ENCODE measurements at places on chromosomes 6 and 20.

- peak; percentile 20 for DNase-seq
Observed at GRCh38 chr20:36773107-36773596, 411 bp downstream of the DSN1 start.

DNA sequence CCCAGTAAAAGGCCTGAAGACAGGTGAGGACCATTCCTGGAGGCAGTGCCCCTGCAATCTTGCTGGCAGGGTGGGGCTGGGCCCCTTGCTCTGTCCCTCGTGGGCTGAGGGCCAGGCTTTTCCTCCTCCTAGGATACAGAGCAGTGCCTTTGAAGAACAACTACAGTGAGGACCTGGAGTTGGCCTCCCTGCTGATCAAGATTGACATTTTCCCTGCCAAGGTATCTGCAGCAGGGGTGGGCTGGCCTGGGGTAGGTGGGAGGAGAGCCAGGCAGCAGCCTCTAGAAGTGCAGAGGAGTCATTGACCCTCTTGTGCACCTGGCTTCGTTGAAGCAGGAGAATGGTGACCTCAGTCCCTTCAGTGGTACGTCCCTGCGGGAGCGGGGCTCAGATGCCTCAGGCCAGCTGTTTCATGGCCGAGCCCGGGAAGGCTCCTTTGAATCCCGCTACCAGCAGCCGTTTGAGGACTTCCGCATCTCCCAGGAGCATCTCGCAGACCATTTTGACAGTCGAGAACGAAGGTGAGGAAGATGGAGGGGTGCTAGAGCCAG lies 36.5 kb downstream of the PLCG1 start:
- no peak for DNase-seq

GRCh38 chr6:38273325-38273724 lies 366.4 kb downstream of the BTBD9 start:
- peak; percentile 90 for DNase-seq

DNA sequence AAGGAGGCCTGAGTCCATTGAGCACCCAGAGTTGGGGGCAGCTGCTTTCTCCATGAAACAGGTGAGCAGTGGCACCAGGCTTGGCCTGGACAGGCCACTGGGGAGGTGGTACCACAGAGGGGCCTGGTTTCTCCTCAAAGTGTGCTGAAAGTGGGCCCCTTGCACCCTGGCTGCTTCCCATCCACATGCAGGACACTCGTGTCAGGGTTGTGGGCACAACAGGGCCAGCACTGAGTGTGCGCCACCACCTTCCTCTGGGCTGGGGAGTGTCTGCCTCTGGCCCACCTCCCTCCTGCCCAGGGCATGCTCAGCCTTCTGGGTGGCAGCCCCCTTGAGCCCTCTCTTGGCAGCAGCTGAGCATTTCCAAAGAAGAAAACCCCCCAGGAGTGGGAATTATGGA lies 5.2 kb upstream of the SLC22A1 start:
- DNase-seq, result no peak

DNA sequence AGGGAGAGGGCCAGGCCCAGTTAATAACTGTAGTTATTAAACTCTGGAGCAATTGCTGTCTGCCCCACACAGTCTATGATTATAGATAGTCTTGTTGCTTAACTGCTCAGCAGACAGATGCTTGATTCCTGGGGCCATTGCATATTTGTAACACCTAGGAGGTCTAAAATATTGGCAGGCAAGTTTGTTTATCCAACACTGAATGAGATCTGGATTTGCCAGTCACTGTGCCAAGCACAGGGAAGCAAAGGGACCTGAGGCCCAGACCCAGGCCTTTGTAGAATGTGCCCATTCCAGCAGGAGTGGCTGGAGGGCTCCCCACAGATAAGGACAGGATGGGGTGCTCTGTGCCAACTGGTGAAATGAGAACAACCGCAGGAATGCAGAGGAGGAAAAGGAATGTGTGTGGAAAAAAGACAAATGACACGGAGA lies 17.6 kb upstream of the ENTPD6 start:
- peak; percentile 96 for DNase-seq

GRCh38 chr6:150418827-150419594 lies 50.2 kb downstream of the IYD start:
- DNase-seq, result peak; percentile 28

DNA sequence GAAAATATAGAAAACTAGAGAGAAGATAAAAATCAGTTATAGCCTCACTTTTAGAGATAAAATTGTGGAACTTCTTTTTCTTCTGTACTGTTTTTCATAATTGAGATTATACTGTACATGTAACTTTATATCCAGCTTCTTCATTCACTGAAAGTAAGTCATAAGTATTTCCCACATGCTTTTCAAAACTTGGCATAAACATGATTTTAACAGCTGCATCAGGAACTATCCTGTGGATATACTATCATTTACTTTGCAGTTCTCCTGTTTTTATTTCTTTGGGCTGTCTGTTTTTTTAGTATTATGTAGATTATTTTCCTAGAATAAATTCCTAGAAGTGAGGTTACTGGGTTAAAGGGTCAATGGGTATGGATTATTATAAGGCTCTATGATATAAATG lies 14.8 kb downstream of the DSTN start:
- DNase-seq, result no peak

- no peak for DNase-seq
Observed at GRCh38 chr6:70303034-70303525, at the start of gene COL9A1. Gene COL9A1 (minus strand): TSS chr6:70303084. CDS start chr6:70302924, 160 bp downstream.

- no peak for DNase-seq
Observed at GRCh38 chr6:168858926-168859325, 394.7 kb downstream of the THBS2 start.

- DNase-seq, result no peak
Observed at GRCh38 chr20:52152416-52152815, 39.2 kb downstream of the ZFP64 start.

DNA sequence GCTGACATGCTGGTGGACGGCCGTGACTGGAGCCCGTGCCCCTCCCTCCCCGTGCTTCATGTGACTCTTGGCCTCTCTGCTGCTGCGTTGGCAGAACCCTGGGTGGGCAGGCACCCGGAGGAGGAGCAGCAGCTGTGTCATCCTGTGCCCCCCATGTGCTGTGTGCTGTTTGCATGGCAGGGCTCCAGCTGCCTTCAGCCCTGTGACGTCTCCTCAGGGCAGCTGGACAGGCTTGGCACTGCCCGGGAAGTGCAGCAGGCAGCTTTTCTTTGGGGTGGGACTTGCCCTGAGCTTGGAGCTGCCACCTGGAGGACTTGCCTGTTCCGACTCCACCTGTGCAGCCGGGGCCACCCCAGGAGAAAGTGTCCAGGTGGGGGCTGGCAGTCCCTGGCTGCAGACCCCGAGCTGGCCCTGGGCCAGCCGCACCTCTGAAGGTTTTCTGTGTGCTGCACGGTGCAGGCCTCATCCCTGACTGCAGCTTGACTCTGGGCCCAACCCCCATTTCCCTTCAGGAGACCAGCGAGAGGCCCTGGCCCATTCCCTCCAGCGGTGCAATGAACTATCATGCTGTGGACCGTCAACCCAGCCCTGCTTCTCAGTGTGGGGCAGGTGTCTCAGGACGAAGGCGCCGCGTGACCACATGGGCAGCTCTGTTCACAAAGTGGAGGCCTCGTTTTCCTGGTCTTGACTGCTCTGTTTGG lies 8.1 kb downstream of the NPBWR2 start:
- no peak for DNase-seq

GRCh38 chr6:108438918-108439317 lies 121.8 kb upstream of the FOXO3 start:
- DNase-seq, result no peak

DNA sequence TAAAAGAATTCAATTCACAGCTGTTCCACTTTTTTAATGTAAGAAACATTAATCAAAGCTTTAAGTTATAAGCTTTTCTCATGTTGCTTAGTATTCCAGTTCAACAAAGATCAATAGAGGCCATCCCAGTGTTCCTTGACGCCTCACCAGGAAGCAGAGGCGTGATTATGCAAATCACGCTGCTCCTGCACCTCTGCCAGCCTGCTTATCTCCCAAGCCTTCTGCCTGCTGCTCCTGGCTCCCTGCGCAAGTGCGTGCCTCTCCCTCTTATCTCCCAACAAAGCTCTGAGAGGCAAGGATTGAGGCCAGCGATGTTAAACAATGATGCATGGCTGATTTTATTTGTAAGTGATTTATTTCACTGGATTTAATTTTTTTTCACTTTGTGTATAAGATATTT lies 42.8 kb downstream of the INSM1 start:
- no peak for DNase-seq

DNA sequence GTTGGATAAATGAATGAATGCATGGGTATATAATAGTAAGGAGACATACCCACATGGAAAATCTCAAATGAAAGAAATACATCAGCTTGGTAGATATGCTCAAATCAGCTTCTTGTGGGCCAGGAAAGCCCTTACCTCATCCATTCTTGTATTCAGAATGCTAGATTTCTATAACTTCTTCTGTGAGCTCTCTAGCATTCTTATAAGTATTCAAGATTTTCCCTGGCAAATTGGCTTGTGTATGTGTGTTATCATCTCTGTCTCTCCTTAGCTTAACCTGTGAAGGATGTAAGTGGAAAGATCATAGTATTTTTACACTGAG lies 100.8 kb downstream of the OR2B2 start:
- no peak for DNase-seq

- DNase-seq, result peak; percentile 70
Observed at GRCh38 chr20:52104546-52105441, 86.8 kb downstream of the ZFP64 start.

DNA sequence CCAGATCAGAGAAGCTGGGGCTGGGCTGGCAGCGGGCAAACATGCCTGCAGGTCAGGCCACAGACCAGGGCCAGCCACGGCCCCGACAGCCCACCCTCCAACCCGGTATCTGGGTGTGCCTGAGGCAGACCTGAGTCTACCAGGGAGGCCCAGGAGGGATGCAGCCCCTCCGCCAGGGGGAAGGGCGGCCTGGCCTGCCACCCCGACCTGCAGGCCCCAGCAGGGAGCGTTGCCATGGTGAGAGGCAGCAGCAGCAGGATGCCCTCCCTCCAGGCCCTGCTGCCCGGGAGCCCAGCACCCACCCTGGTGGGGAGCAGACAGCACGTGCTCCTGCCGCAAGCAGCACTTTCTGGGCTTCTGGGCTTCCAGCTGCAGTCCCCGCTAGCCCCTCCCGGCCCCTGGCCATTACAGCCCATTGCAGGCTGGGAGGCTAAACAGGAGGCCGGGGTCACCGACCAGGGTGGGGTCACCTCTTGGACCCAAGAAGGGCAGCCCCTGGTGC lies 3.8 kb upstream of the EEF1A2 start:
- DNase-seq, result no peak

- DNase-seq, result no peak
Observed at GRCh38 chr6:118959903-118960302, 24.9 kb upstream of the MCM9 start.

- DNase-seq, result peak; percentile 89
Observed at GRCh38 chr6:146357578-146358430, 185.8 kb upstream of the RAB32 start.

- peak; percentile 12 for DNase-seq
Observed at GRCh38 chr20:13422637-13423036, 201.6 kb downstream of the ISM1 start.

- no peak for DNase-seq
Observed at GRCh38 chr6:118638288-118638687, 13.1 kb downstream of the CEP85L start.

GRCh38 chr6:71250099-71250602 lies 38.5 kb upstream of the OGFRL1 start:
- DNase-seq, result peak; percentile 84

- DNase-seq, result peak; percentile 54
Observed at GRCh38 chr6:164290101-164290500, 875.6 kb downstream of the QKI start.

GRCh38 chr20:19361790-19362189 lies 149.3 kb downstream of the SLC24A3 start:
- DNase-seq, result no peak

GRCh38 chr6:159114569-159114968 lies 54.6 kb upstream of the FNDC1 start:
- DNase-seq, result no peak

- DNase-seq, result no peak
Observed at GRCh38 chr20:30484009-30484748, 773.3 kb upstream of the DEFB115 start.

DNA sequence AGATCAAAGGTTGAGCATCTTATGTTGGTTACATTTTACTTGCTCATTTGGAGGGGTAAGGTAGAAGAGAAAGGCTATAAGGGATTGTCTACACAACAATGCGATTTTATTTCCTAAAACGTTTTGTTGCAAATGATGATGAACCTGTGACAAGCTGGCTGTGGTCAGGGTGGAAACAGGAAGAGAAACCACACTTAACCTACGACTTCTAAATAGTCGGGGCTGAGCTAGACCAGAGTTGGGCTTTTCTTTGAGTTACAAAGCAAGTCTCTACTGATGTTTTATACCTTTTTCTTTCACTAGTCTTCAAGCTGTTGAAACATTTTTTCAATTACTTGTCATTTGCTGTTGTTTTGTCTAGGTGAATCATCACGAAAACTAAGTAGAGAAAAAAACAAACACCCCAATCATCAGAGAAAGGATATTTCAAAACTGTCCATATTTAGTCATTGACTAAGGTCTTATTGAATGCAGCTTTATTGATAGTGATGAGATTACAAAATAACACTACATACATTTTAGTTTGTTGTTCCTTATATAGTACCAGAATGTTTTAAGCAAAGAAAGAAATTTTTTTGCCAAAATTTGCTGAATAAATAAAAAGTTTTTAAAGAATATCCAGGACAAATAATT lies 18.0 kb downstream of the KLHL31 start:
- DNase-seq, result peak; percentile 55

GRCh38 chr6:119590066-119590465 lies 240.5 kb upstream of the MAN1A1 start:
- no peak for DNase-seq

DNA sequence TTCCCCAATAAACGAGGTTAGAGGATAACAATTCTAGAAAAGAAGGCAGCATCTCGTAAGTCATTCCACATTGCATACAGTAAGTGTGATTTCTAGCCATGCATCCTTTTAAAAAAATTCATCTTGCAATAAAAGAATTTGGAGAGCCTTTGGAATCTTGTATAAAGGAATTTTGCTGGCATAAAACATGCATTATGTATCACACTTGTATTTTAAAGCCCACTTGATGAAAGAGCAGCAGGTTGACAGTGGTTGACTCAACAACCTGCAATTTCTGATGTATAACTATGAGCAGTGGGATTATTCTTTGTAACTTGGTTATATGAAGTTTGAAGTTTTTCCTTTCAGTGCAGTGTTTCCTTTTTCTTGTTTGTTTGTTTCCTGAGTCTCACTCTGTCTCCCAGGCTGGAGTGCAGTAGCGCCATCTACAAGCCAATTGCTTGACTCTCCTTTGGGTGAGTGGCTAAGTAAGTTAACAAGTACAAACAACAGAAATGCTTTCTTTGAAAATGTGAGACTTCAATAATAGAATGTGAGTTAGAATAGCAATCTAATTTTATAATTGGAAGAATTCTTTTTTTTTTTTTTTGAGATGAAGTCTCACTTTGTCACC lies 39.9 kb downstream of the JARID2 start:
- DNase-seq, result peak; percentile 48

- DNase-seq, result peak; percentile 34
Observed at GRCh38 chr6:72132851-72133250, 246.5 kb downstream of the RIMS1 start.

Measured in M059J (cell line).